ENCODE measurements at places on chromosomes 13 and 19. TPM values are rescaled to one million over a fixed set of nuclear protein-coding genes. Genes with fewer than 3 reads are reported as not detected.

IGFL3 gene
- not detected for total RNA-seq

ZNF224 gene
- total RNA-seq = 27.7 TPM

PRTN3 gene
- total RNA-seq = not detected

LRRC8E gene
- not detected for total RNA-seq

SOX1 gene
- total RNA-seq = not detected

CPB2 gene
- not detected for total RNA-seq

DNA sequence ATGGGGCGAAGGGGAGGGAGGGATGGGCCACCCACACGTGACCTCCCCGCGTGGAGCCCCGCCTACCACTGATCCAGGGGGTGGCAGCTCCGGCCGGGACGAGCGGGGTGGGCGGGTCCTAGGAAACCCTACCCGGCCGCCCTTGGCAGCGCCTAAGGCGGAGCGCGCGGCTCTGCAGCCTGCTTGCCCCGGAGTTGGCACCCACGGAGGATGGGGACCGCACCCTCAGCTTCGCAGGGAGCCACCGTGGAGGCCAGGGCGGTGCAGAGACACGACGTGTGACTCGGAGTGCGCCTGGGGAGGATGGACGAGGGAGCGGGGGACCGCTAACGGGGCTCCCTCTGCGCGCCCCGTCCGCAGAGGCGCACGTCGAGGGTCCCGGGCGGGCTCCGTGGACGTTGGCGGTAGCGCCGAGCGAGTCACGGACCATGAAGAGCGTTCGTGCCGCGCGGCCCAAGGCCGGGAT lies at the start of gene RGS9BP:
Gene RGS9BP (plus strand): TSS at position 129 of the 466 bp plus-strand sequence. CDS start 416 bp downstream, outside the sequence.
- H3K27ac ChIP-seq = peak within 1 kb of the TSS; percentile 82
- peaks cover 39% of the 10 kb centered on the region for H3K4me1 ChIP-seq
- peaks cover 25% of the 10 kb centered on the region for H3K27me3 ChIP-seq
- peak; percentile 68 for DNase-seq
- peaks cover 5% of the 10 kb centered on the region for H3K36me3 ChIP-seq
- H3K4me3 ChIP-seq = peak within 1 kb of the TSS; percentile 80

- H3K4me3 ChIP-seq = peak overlapping the region; percentile 48
- H3K36me3 ChIP-seq = no peaks in the 10 kb centered on the region
- peak; percentile 73 for DNase-seq
- peaks cover 59% of the 10 kb centered on the region for H3K4me1 ChIP-seq
Observed at GRCh38 chr19:13881692-13882418, 4.9 kb downstream of the NANOS3 start.

DNA sequence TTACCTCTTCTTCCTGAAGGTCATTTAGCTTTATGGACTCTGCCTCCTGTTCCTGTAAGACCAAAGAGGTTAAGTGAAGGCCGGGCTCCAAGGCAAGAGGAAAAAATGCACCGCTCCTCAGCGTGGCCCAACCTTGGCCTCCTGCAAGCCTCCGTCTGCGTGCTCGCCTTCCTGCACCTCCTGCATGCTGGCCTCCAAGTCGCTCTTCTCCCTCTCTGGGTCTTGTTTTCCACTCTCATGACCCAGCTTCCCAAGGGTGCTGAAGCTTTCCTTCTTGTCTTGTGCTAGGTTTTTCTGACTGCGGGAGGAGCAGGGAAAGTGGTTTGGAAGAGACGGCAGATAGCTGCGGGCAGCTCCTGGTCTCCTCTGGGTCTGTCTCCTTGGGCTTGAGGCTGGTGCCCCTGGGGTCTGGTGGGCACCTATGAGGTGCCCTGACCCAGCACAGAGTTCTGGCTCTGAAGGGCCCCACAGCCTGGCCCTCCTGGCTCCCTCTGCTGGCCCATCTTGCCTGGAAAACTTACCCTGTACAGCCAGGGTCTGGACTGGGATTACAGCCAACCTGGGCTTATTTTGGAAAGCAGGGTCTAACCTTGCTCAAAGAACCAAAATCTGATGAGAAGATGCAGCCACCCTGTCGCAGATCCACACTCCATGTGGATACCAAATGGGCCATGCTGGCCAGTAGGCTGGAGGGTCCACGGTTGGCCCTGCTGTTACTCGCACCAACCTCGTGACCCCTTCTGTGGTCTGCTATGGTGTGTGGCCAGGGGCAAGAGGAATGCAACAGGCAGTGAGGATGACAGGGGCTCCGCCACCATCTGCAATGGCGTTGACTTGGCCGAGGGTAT lies 5.2 kb downstream of the C13orf46 start:
- no peak overlapping the region for H3K27ac ChIP-seq
- H3K36me3 ChIP-seq = peaks cover 3% of the 10 kb centered on the region
- no peak overlapping the region for H3K4me3 ChIP-seq
- no peaks in the 10 kb centered on the region for H3K4me1 ChIP-seq
- no peak for DNase-seq

GRCh38 chr19:38888876-38889275 lies 10.5 kb downstream of the SIRT2 start:
- H3K27me3 ChIP-seq = no peaks in the 10 kb centered on the region
- no peak overlapping the region for H3K27ac ChIP-seq
- peaks cover 2% of the 10 kb centered on the region for H3K4me1 ChIP-seq
- no peak for DNase-seq
- no peak overlapping the region for H3K4me3 ChIP-seq

GRCh38 chr13:49625392-49626079 lies 2.8 kb upstream of the ARL11 start:
- DNase-seq = no peak
- no peaks in the 10 kb centered on the region for H3K36me3 ChIP-seq
- peaks cover 20% of the 10 kb centered on the region for H3K4me1 ChIP-seq
- H3K4me3 ChIP-seq = no peak overlapping the region
- peaks cover 3% of the 10 kb centered on the region for H3K27me3 ChIP-seq
- no peak overlapping the region for H3K27ac ChIP-seq

- H3K27me3 ChIP-seq = no peaks in the 10 kb centered on the region
- no peak overlapping the region for H3K27ac ChIP-seq
- H3K4me1 ChIP-seq = no peaks in the 10 kb centered on the region
Observed at GRCh38 chr13:84980571-84980970, 818.6 kb downstream of the SLITRK6 start.

GRCh38 chr19:34120846-34121639 lies 51.3 kb upstream of the LSM14A start:
- H3K27ac ChIP-seq = no peak overlapping the region
- DNase-seq = peak; percentile 67
- peaks cover 9% of the 10 kb centered on the region for H3K4me1 ChIP-seq
- H3K36me3 ChIP-seq = no peaks in the 10 kb centered on the region

GRCh38 chr19:15419413-15420025 lies 731 bp upstream of the AKAP8L start:
- peak overlapping the region; percentile 99 for H3K27ac ChIP-seq
- H3K27me3 ChIP-seq = no peaks in the 10 kb centered on the region
- H3K4me3 ChIP-seq = peak overlapping the region; percentile 99
- peaks cover 47% of the 10 kb centered on the region for H3K36me3 ChIP-seq
